ENCODE measurements at places on chromosomes 16 and 17.

DNA sequence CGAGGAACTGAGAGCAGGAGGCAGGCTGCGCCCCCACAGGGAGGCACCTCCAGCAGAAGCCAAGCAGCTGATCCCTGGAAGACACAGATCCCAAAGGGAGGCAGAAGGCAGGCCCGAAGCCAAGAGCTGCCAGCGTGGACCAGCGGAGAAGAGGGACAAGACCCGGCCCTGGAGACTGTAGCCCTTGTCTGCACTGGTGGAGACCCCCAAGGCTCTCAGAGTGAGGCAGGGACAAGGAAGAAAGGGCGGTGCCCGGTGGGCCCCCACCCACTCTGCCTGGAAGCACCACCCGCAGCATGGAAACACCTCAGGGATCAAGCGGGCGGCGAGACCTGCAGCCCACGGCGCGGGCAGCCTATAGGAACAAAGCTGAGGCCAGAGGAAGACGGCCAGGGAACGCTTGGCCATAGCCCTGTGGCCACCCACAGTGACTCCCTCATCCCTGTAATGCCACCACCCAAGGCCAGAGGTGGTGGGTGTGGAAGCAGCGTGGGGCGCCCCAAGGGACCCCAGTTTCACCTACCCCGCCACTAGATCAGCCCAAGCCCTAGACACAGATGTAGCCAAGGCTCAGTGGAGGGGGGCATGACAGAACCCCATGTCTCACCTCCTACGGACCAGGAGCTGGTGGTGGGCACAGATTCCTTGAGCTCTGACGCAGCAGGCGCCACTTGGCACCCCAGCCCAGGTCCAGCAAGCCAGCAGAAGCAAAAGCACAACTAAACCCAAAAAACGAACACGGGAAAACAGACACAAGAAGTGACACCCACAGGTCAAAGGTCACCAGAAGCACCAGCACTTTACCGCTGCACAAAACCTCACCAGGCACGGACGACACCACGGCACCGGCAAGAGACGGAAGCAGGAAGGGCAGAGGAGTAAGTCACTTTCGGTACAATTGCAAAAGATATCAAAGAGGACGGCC, 2.9 kb upstream of the SIRT7 start:
- DNase-seq, result no peak

DNA sequence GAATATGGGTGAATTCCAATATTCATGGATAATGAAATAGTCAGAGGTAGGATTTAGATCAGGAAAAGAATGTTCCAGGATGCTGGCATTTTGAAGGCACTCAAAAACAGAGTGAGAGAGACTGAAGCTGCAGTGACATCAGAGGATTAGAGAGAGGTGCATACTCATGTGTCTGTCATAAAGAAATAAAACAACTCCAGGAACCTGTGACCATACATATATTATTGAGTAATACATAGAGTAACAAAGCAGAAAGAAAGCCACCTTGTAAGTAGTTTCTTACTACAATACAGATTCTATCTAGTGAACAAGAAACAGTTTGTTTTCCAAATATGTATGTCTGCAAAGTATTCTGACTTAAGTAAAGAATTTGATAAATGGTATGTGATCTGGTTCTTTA, 62.3 kb upstream of the PHOSPHO1 start:
- DNase-seq, result no peak

DNA sequence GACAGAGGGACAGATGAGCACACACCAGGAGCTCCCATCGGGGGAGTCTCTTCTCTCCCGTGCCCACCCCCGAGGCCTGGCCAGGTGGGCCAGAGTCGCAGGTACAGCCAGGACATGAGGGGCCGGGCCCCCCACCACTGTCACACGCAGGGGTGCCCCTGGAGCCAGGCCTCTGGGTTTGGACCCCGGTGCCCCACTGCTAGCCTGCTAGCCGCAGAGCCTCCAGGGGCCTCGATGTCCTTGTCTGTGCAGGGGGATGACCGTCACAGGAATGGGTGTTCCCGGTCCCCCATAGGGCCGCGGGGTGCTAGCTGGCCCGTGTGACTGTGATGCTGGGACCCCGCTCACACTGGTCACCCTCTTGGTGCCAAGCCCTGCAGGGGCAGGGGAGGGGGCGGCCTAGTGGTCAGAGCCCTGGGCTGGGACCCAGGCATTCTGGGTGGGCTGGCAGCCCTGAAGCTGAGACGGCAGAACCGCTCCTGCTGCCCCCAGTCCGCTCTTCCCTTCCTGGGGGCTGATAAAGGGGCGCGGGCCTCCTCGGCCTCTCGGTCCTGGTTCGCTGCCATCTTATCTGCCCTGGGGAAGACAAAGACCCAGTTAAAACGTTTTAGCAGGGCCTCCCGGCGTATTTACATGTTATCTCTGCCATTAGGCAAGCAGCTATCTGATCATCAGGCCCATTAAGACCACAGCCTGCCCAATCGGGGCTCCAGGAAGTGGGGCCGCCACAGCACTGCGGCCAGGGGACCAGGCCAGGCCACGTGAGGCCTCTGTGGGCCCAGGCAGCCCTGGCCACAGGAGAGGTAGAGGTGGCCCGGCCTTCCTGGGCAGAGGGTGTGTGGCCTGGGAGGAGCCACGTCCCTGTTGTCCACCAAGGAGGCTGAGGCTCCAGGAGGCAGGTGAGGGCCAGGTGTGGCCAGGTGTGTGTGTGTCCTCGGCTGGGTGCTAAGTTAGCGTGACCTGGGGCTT, 57.2 kb upstream of the ZC3H18 start:
- DNase-seq, result no peak

DNA sequence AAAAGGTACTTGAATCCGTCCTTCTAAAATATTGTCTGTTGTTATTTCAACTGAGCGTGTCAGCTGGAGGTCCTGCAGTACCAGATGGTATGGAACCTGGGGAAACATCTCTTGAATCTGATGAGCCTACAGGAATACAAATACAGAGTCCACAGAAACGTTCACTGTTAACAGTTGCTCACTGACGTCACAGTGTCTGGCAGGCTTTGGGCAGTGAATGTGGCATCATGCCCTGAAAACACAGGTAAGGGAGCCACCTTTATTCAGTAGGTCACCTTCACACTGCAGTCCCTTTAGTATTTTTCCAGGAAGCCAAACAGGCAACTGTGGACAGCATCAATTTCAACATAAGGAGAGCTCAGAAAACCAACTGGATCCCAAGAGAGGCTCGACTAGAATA, 56.1 kb downstream of the AMFR start:
- DNase-seq, result no peak

GRCh38 chr17:2981325-2981724, 82.1 kb downstream of the OR1D5 start:
- no peak for DNase-seq

DNA sequence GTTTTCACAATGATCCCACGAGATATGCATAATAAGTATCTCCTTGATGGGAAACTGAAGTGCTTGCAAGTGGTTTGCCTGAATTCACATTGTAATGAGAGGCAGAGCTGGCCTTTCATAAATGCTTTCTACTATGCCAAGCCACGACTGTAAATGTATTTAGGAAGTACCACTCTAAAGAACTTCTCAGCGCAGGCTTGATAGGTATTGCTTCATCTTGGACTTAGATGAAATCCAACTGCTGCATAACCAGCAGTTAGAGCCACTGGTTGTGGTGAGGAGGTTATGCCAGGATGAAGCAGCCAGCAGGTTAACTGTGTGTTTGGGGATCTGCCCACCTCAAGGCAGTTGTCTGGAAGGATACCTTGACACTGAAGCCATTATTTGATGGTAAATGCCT, 26.8 kb downstream of the MARCHF10 start:
- no peak for DNase-seq

- DNase-seq, result no peak
These were observed 108.5 kb upstream of the RCVRN start for GRCh38 chr17:10013365-10014112.

GRCh38 chr16:20818929-20819585, 12.7 kb downstream of the REXO5 start:
- DNase-seq, result no peak

DNA sequence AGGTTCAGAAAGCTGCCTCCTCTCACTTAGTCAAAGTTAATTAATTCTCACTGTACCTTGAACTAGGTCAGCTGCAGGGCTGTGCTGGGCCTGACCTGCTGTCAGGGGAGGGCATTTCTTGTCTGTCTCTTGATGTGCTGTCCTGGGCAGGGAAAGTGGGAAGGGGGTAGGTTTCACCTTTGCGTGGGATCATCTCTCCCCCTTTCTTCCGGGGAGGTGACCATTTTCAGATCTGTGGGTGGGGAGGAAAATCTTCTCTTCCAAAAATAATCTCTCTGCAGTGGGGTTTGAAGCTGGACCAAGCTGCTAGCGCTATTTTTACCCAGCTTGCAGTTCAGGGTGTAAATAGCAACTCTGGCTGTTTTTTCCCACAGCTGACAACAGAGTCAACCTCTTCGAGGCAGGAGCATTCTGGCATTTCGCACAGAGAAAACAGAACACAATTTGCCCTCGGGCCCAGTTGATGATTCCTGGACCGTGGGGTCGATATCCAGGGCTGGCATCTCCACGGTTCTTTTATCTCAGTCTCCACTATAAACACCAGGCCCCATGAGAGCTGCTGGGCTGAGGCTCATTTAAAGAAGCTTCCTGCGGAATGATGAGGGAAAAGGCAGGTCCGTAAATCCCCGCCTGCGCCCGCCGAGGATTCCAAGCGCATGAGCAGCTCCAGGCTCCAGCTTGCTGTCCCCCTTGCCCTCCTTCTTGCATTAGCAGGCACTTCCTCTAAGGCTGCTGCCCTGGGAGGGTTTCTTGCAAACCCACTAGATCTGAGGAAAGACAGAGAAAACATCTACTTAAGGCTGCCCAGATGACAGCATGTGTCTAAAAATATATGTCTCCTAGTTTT, 93.9 kb downstream of the YPEL2 start:
- DNase-seq, result no peak

GRCh38 chr16:1707193-1707790, 1.3 kb downstream of the MAPK8IP3 start:
- DNase-seq, result no peak

GRCh38 chr16:89860747-89861304, 12.6 kb upstream of the TCF25 start:
- no peak for DNase-seq

DNA sequence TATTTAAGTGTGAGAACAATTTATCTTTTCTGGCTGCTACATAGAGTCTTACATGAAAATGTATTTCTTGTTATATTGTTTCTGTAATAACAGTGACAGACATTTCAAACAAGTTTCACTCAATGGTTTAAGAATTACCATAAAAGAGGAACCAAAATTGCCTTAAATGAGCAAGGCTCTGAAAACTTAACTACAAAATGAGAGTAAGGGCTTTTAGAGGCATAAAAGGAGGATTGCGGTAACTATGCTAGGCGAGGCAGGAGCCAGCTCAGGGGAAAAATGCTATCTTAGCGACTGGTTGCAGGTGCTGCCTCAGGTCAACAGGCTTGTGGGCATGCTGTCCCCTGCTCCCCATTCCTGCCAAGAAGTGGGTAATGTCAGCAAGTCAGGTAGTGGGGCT, 81.7 kb upstream of the MSI2 start:
- no peak for DNase-seq

DNA sequence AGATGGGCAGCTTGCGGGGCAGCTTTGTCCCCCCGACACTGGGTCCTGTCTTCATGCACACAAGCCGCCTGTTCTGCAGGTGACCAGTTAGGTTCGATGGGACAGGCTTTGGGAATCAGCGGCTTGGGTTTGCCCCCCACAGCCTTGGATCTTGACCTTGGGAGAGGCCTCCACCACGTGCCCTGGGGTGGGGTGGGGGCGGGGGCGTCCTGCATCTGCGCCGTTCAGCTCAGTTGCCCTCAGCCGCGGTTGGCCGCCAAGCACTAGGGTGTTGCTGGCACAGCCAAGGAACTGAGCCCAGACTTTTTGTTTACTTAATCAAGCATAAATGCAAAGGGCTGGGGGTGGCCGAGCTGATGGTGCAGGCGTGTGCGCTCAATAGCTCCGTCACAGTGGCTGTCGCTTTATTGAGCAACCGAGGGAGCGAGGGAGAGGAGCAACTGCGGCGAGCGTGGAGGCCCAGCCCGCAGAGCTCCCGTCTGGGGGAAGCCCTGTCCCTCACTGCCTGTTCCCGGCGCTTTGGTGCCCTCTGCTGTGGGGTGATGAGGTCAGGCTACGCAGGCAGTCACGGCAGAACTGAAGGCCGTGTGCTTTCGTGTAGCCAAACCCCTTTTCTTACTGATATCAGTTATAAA, 33.9 kb downstream of the JPH3 start:
- peak; percentile 77 for DNase-seq

DNA sequence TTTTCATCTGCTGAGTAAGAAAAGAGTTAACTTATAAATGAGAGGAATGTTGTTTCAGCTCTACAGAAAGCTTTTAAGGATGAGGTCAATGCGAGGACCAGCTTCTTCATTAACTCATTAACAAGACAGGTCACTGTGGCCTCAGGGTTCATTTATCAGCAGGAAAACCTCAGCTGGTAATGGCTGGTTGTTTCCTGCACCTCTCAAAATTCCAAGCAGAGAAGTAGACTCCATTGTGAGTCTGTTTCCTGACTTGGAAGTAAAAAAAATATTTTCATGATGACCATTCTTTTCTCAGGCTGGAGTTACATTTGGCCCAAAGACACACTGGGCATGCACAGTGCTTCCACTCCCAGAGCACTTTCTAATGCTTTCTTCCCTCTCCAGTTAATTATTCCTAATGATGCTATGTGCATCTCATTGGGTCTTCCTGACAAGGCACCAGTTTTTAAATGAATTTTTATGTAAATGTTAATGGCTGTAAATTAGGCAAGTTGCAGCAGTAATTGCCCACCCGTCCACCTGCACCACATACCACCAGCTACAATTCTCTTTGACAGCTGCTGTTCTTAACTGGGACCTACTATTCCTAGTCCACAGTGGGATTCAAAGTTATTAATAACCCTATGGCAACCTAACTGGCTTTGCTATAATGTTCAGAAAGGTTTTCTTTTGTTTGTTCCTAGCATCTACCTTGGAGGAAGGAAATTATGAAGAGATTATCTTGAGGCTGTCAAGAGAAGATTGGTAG, 89.5 kb upstream of the BCAR1 start:
- no peak for DNase-seq

GRCh38 chr17:39199820-39200069, 338 bp upstream of the RPL19 start:
- no peak for DNase-seq

DNA sequence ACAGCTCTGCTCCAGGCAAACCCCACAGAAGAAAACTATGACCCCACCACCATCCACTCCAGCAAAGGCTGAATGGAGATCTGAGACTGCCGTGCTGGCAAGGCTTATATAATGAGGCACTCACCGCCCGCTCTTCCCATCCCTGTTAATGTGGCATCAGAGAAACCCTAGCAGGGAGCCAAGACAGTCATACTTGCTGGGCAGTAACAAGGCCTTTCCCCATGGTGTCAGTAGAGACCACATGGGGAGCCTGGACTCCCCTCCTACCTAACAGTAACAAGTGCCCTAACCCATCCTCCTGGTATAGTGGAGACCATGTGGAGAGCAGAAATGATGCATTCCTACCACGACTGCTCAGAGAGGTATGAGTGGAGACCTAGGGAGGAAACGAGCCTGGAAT, 235.2 kb downstream of the C16orf78 start:
- DNase-seq, result no peak

DNA sequence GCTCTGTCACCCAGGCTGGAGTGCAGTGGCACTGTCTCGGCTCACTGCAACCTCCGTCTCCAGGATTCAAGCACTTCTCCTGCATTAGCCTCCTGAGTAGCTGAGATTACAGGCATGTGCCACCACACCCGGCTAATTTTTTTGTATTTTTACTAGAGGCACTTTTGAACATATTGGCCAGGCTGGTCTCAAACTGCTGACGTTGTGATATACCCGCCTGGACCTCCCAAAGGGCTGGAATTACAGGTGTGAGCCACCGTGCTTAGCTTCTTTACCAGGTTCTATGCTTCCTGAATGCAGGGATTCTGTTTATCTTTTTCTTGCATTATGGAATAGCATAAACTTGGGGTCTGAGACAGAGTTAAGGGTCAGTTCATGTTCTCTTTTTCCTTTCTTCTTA, 317.9 kb upstream of the RBFOX1 start:
- DNase-seq, result no peak

- no peak for DNase-seq
These were observed 15.0 kb upstream of the C16orf87 start for GRCh38 chr16:46845952-46846351.

Data from KG1 (cell line).